ENCODE measurements at places on chromosomes 6 and 20.

GRCh38 chr6:31920811-31921210 is 6.7 kb upstream of the C2 start:
- DNase-seq: no peak

GRCh38 chr6:63507096-63507495 is 65.2 kb upstream of the LOC128125822 start:
- DNase-seq: no peak

DNA sequence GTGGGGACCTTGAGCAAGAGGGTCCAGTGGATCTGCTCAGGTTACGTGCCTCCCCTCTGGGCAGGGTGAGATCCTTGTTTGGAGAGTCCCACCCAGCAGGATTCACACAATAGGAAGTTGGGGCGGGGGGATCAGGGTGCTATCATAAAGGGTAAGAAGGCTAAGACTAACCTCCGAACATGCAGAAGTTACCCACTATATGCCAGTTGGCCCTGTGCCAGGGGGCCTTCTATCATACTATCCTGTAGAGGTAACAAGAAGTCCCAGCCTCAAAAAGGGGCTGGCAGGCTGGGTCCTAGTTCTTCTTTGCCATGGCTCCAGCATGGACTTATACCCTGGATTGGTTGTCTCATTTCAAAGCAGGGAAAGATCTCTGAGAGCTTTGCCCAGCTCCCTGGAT is 94.1 kb downstream of the CDH26 start:
- DNase-seq: no peak

GRCh38 chr6:3757241-3757641 is 5.7 kb upstream of the PXDC1 start:
- no peak for DNase-seq

- no peak for DNase-seq
These were observed 83.6 kb downstream of the CEP57L1 start for GRCh38 chr6:109178921-109179320.

DNA sequence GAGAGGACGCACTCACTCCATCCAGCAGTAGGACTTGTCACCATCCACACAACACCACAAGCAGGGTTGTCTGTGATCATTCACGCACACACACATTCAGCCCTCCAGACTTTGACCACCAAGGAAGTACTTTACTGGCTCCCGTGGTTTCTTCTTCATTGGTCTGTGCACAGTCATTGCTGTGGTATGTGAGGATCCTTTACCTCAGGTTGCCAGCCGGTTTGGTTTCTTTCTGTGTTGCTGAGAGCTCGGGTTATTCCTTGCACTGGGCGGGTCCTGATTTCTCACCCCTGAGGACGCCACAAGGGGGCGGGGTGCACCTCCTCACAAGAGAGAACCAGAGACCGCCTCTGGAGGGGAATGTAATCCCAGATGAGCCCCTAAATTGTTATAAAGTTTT is 11.2 kb downstream of the SLC35A1 start:
- no peak for DNase-seq

DNA sequence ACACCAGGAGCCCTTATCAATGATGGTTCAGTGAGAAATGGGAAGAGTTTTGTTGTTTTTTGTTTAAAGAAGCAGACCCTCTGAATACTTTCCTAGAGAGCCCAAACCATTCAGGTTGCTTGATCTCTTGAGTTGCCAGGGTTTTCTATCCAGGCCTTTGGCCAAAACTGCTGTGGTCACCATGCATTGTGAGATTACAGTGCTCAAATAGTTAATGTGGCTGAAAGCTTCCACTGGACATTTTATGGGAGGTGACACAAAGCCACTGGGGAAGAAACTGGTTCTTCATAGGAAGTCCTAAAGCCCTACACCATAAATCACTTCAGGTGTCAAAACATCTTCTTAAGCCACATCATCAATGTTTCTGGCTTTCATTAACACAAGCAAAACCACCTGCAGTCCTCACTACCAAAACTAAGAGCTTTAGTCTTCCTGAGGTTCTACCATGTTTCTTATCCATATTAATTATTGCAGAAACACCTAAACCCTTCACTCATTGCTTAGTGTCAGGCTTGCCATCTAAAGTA is 101.6 kb downstream of the IBTK start:
- no peak for DNase-seq

DNA sequence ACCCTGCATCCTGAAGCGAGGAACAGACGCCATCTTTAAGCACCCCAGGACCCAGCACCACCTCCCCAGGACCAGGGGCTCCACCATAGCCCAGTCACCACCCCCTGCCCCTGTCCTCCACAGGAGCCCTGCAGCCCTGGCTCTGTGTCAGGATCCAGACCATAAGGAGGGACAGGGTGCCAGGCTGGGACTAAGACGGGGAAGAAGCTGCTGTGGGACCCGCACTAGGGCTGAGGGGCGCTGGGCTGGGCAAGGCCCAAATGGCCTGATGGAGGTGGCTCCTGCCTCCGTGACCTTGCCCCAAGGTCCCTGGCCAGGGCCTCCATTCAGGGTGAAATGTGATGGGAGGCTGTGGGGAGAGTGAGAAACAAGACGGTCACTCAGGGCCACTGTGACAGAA is 385.6 kb downstream of the TAF4 start:
- no peak for DNase-seq

DNA sequence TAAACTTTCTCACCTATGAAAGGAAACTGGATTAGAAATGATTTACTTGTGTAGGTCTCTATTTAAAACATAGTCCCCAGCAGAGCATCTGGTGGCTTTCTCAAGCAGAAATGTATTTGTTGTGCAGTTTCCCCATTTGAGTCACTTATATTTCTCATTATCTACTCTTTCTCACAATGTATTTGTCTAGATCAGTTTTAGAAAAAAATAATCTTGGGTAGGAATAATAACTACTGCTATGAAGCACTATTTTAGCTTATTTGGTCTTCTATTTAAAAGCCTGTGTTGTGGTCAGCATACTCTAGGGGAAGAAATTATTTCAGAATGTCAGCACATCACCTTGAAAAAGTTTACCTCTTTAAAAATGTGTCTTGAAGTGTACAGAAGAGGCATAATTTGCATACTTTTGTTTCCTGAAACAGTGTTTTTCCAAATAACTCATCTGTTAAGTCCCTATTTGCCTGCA is 60.9 kb upstream of the PRL start:
- no peak for DNase-seq

- no peak for DNase-seq
These were observed 30.4 kb upstream of the TRERF1 start for GRCh38 chr6:42482174-42482573.

DNA sequence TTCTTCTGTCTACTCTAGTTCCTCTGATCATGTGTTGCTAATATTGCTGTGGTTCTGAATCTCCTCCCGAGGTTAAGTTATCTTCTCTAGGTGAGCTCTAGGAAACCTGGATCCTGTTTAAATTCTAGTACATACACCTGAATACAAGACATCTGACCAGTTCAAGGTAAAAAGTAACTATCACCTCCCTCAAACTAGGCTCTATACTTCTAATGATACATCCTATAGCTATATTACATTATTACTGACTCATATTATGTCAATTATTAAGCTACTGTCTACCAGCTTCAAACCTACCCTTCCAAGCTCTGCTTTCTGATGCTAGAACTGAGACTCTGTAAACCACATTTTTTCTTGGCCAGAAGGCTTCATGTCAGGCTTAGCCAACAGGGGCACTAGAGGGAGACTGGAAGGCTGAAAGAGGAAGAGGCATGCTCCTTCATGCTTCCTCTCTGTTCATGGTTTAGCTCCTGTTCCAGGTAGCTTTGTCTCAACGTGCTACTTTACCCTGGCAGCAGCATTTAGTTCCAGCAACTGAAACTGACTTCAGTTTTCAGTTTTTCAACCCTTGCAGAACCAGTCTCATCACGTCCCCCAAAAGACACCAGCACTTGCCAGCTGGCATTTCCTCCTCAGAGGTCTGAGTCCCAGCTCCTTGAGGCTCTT is 148.4 kb upstream of the TOP1 start:
- DNase-seq: no peak

GRCh38 chr6:36977470-36977941 is 8.5 kb downstream of the MTCH1 start:
- no peak for DNase-seq

GRCh38 chr6:63307581-63308246 is 12.1 kb downstream of the LGSN start:
- DNase-seq: no peak

DNA sequence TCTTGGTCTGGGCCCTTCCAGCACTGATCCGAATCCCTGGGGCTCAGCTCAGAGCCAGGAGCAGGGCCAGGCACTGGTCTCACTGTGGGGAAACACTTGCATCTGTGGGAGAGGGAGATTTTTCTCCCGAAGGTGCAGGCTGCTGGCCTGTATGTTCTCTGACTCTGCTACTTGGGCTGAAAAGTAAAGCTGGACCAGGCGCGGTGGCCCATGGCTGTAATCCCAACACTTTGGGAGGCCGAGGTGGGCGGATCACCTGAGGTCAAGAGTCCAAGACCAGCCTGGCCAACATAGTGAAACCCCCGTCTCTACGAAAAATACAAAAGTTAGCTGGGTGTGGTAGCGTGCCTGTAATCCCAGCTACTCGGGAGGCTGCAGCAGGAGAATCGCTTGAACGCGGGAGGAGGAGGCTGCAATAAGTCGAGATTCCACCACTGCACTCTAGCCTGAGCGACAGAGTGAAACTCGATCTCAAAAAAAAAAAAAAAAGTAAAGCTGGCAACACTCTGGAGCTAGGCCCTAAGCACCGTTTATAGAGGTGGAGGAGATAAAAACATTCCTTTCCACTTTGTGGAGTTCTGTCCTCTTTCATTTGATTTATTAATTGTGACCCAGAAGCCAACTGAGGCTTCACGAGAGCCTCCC is 41.7 kb downstream of the JPH2 start:
- DNase-seq: no peak

DNA sequence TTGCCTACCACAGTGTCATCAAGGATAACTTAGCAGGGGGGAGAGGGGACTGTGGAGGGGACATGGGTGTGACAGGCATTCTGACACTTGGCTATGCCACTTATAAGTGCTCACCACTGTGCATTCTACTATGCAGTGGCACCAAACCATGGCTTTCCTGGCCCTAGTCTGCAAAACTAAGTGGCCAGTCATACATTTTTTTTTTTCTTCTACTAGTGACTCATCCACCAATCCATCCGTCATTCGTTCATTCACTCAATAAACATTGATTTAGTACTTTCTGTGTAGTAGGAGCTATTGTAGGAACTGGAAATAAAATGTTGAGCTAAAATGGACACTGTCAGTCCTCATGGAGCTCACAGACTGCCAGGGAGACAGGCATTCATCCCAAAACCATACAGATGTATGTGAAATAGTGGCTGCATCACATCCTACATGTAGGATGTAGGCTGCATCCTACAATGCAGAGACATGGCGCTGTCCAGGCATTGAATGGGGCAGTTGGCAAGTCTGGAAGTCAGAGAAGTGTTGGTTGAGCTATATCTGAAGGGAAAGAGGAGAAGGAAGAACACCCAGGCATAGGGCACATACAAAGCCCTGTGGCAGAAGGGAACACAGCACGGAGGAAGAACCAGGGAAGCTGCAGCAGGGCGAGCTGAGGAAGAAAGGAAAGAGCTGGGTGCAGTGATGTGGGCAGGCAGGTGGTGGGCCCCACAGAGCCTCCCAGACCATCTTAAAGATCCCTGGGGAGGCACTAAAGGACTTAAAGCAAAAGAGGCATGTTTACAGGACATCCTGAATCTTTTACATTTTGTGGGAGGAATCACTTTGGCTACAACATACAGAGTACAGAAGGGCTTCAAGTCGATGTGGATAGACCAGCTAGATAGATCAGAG is 224.4 kb downstream of the UST start:
- DNase-seq: no peak

- DNase-seq: no peak
These were observed 22.8 kb upstream of the GCLC start for GRCh38 chr6:53567701-53568100.

GRCh38 chr20:33130568-33131061 is 37.3 kb upstream of the BPIFA2 start:
- DNase-seq: no peak

DNA sequence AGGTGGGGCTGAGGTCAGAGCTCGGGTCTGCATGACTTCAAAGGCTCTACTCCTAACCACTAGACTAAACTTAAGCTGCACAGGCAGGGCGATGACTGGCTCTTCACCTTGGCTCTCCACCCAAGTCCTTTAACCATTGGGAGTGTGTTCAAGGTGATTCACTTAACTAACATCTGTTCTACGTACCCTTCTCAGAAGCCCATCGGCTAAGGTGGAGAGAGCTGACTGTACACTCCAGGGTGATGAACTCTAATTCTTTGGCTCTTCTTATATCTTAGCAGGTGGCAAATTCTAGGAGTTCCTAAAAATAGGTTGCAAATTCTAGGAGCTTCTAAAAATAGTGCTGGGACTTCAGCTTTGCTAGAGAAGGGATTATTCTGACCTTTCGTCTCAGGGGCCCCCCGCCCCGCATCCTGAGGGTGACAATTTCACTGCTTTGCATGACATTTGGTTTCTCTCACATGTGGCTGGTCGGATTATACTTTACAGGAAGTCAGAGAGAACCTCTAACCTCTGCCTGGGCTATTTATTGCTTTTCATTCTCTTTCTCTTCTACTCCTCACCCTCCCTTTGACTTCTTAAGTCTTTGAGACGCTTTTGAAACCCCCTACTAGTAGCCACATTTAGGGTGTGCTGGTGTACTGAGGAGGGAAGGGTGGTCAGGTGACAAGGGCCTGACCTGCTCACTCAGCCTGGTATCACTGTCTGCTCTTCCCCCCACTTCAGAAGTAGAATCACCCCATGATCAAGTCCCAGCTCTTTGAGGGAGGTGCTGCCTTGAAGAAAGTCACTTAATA is 55.5 kb downstream of the PRDM1 start:
- peak; percentile 52 for DNase-seq

- no peak for DNase-seq
These were observed 26.1 kb downstream of the CGA start for GRCh38 chr6:87068795-87069194.

GRCh38 chr6:14217728-14218518 is 100.4 kb downstream of the CD83 start:
- DNase-seq: no peak

All from stimulated activated naive CD4-positive, alpha-beta T cell treated with Interleukin-2 at 50 U/mL for 16 hours (primary cell).